Stimulated activated CD4-positive, alpha-beta T cell treated with anti-CD3 and anti-CD28 coated beads, Interleukin-4, amount 100 ng/mL, for 48 hours (primary cell): ENCODE measurements at places on chromosomes 11 and 22.

- DNase-seq, result no peak
Observed at GRCh38 chr22:46390652-46391301, 55.3 kb downstream of the TRMU start.

- DNase-seq, result no peak
Observed at GRCh38 chr11:64745521-64746328, 1.8 kb upstream of the RASGRP2 start.

- DNase-seq, result peak; percentile 36
Observed at GRCh38 chr11:95790933-95791708, 823 bp downstream of the CEP57 start.

- DNase-seq, result peak; percentile 14
Observed at GRCh38 chr11:105034813-105035620, at the start of gene CASP1. TSS of gene CASP1 (minus strand) at chr11:105035144. CDS start at chr11:105035113, 31 bp downstream.

GRCh38 chr22:50485221-50486131 is 1.2 kb upstream of the MIOX start:
- no peak for DNase-seq
